ENCODE measurements at places on chromosomes 2 and 18. TPM values are rescaled to one million over a fixed set of nuclear protein-coding genes. Genes with fewer than 3 reads are reported as not detected.

- no peak for DNase-seq
Observed at GRCh38 chr2:17627434-17627833, 86.9 kb downstream of the VSNL1 start.

Gene PAX8
- 109 TPM for total RNA-seq

Gene ANKAR
- 1.4 TPM for total RNA-seq

GRCh38 chr2:58109481-58109880, 62.9 kb downstream of the VRK2 start:
- DNase-seq, result no peak

DNA sequence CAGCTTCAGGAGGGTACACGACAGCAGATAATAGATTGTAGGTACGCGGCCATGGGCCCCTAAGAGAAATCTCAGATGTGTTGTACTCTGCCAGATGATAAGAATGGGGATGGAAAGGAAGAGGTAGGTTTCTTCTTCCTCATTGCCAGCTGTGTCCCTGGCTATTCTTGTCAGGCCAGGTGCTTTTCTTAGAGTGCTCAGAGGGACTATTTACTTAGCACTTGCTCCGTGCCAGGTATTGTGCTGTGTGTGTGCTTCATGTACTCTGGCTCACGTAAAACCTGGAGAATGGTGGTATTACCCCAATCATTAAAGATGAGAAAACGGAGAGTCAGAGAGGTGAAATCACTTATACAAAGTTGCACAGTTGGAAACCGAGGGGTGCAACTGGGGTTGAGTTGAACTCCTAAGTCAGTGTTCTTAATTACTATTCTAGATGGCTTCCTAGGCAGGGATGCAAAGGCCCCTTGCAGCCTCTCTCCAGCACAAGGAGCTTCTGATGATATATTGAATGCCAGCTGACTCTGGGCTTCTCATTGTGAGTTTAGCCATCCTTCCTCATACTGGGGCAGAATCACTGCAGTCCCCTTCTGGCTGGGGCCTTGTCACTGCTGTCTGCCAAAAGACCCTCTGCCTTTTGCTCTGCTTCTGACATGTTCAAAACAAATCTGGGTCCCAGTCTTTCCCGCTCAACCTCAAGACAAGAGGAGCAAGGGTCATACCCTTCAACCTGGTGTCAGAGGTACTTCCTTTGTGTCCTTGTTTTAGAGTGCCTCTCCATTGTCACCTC, 60.7 kb downstream of the LYPD1 start:
- DNase-seq, result no peak

GRCh38 chr2:28310107-28310506, 82.6 kb upstream of the FOSL2 start:
- no peak for DNase-seq

DNA sequence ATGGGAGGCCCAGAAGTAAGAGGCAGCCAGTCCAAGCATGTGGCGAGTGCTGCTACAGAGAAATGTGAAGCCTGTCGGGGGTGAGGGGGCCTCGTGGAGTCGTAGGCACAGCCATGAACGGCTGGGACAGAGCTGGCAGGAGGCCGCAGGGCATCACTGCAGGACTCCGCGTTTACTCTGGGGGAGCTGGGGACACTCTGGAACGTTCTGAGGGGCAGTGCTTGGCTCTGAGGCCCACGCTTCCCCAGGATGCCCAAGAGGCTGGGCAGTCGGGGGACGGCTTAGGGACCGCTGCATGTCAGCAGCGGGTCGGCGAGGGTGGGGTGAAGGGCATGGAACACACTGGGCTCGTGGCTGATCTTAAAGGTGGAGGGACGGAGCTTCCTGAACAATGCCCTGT, 6.6 kb downstream of the TMEM18 start:
- DNase-seq, result no peak

DNA sequence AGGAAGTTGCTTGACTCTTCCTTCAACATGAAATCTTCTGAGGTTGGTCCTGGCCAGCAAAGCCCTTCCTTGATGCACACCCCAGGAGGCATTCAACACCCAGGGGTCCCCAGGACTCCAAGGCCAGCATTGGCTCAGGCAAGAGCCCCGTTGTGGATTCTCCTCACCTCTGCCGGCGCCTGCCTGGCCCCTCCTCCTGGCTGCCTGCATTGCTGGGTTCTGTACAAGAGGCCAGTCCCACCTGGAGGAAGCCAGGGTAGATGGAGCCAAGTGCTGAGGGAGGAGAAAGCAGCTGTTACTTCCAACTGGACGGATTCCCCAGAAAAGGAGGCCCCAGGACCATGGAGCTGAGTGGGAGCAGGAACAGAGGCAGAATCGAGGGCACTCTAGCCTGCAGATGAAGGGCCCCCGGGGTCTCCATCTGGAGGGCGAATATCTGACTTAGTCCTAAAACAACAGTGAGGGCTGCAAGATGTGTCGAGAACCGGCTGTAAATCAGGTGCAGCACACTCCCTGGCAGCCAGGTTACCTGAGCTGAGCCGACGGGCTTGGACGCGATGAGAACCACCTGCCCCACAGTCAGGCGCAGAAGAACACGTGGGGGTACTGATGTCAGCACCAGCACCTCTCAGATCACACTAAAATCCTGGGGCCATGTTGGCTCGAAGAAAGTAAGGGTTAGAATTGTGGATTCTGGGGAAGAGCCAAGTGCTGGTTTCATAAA, 399.6 kb upstream of the SALL3 start:
- no peak for DNase-seq

Gene GATA6
- total RNA-seq, result 1.2 TPM

- peak; percentile 10 for DNase-seq
Observed at GRCh38 chr2:104033399-104033798, 820.5 kb upstream of the POU3F3 start.

Gene MERTK
- total RNA-seq, result 8.7 TPM

DNA sequence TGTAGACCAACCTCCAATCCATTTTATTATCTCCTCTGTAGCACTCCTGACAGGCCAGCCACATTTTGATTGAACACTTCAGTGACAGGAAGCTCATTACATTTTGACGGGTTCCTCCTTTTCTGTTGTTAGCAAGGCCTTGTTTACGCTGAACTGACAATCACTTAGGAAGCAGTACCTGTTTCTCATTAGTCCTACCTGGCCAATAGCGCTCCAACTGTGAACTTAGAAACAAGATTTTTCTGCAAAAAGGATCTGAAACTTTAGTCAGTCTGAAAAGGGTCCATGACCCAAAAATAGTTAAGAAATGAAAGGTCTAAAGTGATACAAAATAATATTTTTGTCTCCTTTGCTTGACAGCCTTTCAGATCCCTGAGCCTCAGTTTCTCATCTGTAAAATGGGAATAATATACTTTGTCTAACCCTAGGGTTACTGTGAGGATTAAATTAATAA, 119.6 kb upstream of the MSTN start:
- no peak for DNase-seq

GRCh38 chr2:152127628-152128027, 28.8 kb upstream of the CACNB4 start:
- DNase-seq, result no peak

- peak; percentile 70 for DNase-seq
Observed at GRCh38 chr18:711657-712400, 601 bp downstream of the ENOSF1 start.

Data from epithelial cell of proximal tubule (primary cell).